HuH-7.5 (cell line): ENCODE measurements at places on chromosomes 6 and 20.

GRCh38 chr20:63055575-63056235 is 48.9 kb upstream of the BHLHE23 start:
- DNase-seq = no peak

DNA sequence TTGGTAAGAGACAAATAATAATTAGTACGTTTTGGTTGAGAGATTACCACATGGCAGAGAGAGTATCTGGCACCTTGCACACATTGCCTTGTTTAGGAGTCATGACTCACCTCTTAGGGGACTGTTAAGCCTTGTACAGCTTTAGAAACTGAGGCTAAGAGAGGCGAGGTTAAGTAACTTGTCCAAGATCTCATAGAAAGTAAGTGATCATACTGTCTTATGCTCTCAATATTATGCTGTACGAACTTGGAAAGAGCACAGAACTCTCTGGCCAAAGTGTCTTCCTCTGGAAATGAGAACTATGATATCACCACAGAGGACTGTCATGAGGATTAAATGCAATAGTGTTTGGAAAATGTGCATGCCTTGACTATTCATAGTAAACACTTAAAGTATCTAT is 249.0 kb downstream of the UTRN start:
- no peak for DNase-seq

- DNase-seq = no peak
Observed at GRCh38 chr6:4904461-4905025, 99.3 kb downstream of the RPP40 start.

GRCh38 chr6:128478230-128479047 is 42.0 kb downstream of the PTPRK start:
- no peak for DNase-seq

GRCh38 chr20:62651285-62652021 is 9.2 kb downstream of the SLCO4A1 start:
- no peak for DNase-seq

DNA sequence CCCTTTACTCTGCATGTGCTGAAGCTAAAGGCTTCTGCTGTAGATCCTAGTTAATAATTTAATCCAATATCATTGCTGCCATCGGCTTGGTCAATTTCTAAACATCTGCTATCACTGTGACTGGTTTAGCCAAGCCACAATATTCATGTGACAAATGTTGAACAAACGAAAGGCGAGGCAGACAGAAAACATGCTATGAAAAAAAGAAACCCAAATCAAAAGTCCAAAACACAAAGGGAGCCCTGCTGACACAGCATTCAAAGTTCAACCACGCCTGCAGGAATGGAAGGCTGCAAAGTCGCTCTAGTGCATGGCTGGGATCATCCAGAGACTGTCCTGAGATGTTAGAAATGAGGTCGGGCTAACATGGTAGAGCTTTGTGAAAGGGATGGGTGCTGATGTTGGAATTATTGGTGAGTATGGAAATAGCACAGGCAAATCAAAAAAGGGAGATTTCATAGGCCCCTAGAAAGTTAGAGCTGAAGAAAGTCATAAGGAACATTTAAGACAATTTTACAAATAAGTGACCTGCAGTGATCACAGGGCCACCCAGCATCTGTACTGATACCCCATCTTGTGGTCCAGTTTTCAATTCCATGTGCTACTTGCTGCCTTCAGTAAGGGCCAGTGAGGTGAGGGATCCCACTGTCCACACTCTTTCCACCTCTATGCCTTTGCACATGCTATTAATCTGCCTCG is 8.8 kb upstream of the NHSL1 start:
- no peak for DNase-seq

DNA sequence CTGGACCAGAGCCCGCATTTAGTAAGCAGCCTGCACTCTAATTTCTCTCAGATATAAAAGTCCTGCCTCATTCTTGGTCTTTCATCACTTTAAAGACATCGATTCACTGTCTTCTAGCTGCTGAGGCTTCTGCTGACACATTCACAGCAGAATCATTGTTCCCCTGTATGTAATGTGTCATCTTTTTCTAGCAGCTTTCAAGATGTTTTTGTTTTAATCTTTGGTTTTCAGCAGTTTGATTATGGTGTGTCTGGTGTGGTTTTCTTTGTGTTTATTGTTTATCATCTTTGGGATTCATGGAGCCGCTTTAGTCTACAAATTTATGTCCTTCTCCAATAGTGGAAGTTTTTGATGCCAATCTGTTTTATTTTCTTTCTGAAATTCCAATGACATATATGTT is 157.3 kb upstream of the STMND1 start:
- no peak for DNase-seq

DNA sequence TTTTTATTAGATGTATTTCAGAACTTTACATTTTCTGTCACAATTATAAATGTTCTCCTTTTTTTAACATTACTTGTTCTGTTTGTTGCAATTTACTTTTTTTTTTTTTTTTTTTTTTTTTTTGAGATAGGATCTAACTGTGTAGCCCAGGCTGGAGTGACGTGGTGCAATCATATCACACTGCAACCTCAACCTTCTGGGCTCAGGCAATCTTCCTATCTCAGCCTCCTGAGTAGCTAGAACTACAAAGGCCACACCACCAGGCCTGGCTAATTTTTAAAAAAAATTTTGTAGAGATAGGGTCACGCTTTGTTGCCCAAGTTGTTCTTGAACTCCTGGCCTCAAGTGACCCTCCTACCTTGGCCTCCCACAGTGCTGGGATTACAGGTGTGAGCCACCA is 15.1 kb upstream of the MBOAT1 start:
- no peak for DNase-seq

DNA sequence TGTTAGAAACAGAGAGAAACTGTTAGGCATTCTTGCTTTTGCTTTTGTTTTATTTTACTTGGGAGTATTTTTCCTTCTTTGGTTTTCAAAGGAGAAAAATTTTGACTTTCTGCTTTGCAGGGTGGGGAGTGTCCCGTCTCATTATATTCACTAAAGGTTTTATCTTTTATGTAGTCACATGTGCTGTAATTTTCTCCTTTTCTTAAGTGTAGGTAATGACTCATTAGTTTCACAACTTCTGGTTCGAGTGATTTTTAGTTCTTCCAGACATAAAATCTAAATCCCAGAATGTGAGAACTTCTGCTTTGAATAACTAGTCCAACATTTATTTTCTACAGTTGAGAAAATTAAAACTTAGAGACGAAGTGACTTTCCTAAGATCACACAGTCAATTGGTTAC is 37.7 kb downstream of the ADGRF1 start:
- DNase-seq = no peak

- DNase-seq = peak; percentile 36
Observed at GRCh38 chr20:34475979-34476736, 40.1 kb upstream of the DYNLRB1 start.

- no peak for DNase-seq
Observed at GRCh38 chr6:41523915-41524633, 22.1 kb upstream of the FOXP4 start.

GRCh38 chr6:139080255-139080920 is 51.8 kb downstream of the ABRACL start:
- DNase-seq = no peak

DNA sequence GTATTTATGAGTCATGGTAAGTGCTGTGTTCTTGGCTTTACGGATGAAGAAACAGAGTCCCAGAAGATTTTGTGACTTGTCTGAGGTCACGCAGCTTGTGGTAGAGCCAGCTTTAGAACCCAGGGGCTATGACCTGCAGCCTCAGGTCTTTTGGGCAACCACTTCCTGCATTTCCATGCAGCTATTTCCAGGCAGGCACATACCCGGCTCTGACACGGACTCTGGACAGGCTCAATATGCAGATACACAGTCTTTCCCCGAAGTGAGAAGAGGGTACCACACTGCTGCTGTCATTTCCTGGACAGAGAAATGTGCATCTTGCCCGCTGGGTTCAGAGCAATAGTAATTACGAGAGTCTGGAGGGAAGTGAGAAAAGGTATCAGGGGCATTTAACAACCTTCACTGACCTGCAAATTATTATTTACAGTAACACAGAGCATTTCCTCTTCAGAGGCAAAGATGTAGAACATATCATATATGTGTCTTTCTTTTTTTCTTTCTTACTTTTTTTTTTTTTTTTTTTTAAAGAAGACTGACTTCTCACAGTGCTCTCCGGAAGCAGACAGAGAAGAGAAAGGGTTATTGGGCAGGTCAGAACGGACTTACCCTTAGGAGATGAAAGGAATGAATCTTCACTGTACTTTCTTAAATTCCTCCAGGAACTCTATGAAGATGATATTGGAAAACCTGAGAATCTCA is 185.1 kb downstream of the CLIC5 start:
- DNase-seq = no peak

DNA sequence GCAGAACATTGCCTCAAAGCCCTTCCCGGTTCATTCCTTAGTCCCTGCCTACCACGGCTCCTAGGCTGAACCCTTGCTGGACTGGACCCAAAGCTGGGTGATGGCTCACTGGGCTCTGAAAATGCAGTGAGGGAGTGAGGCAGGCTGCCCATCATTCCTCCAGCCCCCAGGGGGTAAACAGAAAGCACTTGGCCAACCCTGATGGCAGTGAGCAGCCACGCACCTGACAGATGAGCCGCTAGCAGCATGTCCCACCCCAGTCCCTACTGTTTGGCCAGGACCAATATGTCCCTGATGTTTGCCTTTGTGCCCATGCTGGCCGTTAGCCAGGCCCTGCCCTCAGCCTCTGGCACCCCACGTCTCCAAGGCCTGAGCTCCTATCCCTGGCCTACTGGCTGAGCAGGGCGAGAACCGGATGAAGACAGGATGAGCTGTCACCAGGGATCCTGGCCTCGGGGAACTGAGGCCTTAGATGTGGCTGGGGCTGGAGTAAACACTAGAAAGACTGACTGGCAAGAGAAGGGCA is 19.4 kb upstream of the BAK1 start:
- no peak for DNase-seq
